Hematopoietic multipotent progenitor cell treated with erythropoietin and hydrocortisone succinate and interleukin-3 and kit ligand, for 6 days (in vitro differentiated cells): ENCODE measurements at places on chromosomes 16 and 17.

GRCh38 chr17:82255402-82255972 is 18.0 kb downstream of the CSNK1D start:
- no peak for DNase-seq

DNA sequence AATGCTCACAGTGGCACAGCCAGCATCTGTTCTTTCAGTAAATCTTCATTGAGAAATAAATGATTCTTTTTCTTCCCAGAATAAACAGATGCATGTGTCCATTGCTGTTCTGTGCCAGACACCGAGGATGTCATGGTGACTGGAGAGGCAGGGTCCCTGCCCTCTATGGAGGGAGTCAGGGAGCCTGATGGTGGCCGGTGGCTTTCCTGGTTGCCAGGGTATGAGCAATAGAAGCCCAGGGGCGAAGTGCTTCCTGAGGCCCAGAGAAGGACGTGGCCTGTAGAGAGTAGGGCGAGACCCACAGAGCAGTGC is 29.9 kb upstream of the NUDT16L1 start:
- no peak for DNase-seq

DNA sequence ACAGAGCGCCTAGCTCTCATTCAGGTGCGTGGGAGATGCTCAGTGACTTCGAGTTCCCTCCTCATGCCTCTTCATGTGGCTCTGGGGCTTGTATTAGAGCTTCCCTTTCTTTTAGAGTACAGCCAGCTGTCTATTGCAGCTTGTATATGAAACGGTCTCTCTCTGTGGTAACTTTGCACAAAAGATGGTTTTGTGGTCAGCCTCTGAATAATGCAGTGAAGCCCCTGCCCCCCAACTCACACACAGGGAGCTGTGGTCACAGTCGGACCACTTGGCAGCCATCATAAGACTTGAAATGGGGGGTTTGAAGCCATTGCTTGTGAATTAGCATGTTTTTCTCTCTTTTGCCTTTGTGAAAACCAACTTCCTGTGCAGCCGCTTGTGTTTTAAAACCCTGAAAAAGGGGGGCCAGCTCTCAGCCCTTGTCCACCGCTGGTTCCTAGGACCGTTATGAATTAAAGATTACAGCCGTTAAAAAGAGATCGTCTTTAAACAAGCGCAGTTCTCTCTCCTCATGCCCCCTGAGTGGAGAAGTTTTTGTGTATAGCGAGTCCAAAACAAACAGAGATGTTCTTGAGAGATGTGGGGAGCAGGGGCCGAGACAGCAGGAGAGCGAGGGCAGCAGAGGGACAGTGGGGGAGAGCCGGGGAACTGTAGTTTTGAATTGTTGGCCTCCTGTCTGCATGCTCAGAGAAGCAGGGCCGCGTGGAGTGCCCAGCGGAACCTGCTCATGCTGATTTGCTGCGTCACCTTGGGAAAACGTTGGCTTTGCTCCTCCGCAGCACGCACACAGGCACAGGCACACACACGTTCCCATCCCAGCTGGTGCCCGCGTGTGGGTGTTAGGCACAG is 199.0 kb downstream of the MSI2 start:
- peak; percentile 86 for DNase-seq

- no peak for DNase-seq
Observed at GRCh38 chr16:29154676-29155121, 169.8 kb downstream of the LAT start.

- peak; percentile 96 for DNase-seq
Observed at GRCh38 chr16:1244881-1245280, 4.4 kb downstream of the TPSAB1 start.

DNA sequence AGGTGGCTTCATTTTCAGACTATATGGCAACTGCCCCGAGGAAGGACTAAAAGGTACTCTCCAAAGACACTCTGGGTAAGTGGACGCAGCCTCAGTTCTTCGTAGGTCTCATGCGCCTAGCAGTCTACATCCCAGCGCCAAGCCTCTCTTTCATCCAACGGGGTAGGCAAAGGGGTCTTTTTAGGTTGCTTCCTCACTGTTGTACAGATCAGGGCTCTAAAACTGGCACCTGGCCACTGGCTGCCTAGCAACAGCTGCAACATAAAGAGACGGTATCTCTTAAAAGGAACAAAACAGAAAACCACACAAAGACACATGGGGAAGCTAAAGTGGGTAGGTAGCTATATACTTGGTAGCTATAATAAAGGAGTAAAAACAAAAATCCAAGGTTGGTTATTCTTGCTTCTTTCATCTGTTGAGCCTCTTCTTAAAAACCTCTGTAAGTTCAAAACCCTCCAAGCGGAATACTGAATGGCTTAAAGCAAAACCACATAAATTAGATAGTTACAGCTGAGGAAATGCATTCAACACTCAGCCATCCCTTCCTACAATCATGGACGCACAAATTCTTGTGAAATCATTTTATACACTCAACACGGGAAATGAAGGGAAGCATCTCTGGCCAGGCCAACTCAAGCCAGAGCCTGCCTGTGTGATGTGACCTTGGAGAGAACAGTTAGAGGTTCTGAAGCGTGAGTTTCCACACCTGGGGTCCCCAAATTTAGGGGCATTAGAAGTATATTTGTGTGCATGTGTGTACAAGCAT is 22.7 kb downstream of the CYTH1 start:
- peak; percentile 94 for DNase-seq
